ENCODE measurements at places on chromosomes 2 and 18. TPM values are rescaled to one million over a fixed set of nuclear protein-coding genes. Genes with fewer than 3 reads are reported as not detected.

Gene MARCO
- 0.59 TPM for total RNA-seq

Gene CYP27A1
- 12.1 TPM for total RNA-seq

Gene DNAJC5G
- 0.50 TPM for total RNA-seq

Gene PRLH
- total RNA-seq, result not detected

Gene CRYGA
- not detected for total RNA-seq

Gene HTR2B
- total RNA-seq, result 0.40 TPM

Gene TUBA3E
- total RNA-seq, result not detected

Gene LIMS4
- 0.89 TPM for total RNA-seq

Gene LCT
- total RNA-seq, result 0.06 TPM

Gene CAPN13
- total RNA-seq, result 0.17 TPM

Gene SLC4A3
- total RNA-seq, result 17.0 TPM

Gene ABCG8
- total RNA-seq, result 1.1 TPM

Gene NEU2
- total RNA-seq, result not detected

Gene FIGN
- 6.6 TPM for total RNA-seq

Gene TTC32
- 18.8 TPM for total RNA-seq

Gene NOL4
- 22.1 TPM for total RNA-seq

Gene FBLN7
- total RNA-seq, result 3.2 TPM

Gene WDCP
- 14.7 TPM for total RNA-seq

Gene POTEC
- not detected for total RNA-seq

Gene CYRIA
- 18.0 TPM for total RNA-seq

Gene TMEM37
- total RNA-seq, result 3.4 TPM

Gene TUBB6
- total RNA-seq, result 107 TPM

Gene C2orf78
- total RNA-seq, result not detected

Gene NYAP2
- total RNA-seq, result 12.6 TPM

Gene GNAL
- 30.2 TPM for total RNA-seq

Gene ZAP70
- total RNA-seq, result 0.40 TPM

Gene SMAD7
- 18.5 TPM for total RNA-seq

Gene KATNAL2
- 7.5 TPM for total RNA-seq

Gene G6PC2
- 0.11 TPM for total RNA-seq

Gene SCN2A
- total RNA-seq, result 107 TPM

Gene TWSG1
- total RNA-seq, result 73.6 TPM

Gene CGREF1
- 22.7 TPM for total RNA-seq

Gene TCF23
- total RNA-seq, result 0.06 TPM

Gene HOXD1
- total RNA-seq, result 2.7 TPM

Gene LYG1
- 0.69 TPM for total RNA-seq

Gene CKAP2L
- total RNA-seq, result 6.8 TPM

Gene SPAG16
- total RNA-seq, result 86.2 TPM

Gene GALNT3
- total RNA-seq, result 6.7 TPM
